Effector CD8-positive, alpha-beta T cell (primary cell): ENCODE measurements at places on chromosomes 13 and 19.
A peak's percentile ranks its signal among the peaks of the same experiment; 100 is the strongest.

DNA sequence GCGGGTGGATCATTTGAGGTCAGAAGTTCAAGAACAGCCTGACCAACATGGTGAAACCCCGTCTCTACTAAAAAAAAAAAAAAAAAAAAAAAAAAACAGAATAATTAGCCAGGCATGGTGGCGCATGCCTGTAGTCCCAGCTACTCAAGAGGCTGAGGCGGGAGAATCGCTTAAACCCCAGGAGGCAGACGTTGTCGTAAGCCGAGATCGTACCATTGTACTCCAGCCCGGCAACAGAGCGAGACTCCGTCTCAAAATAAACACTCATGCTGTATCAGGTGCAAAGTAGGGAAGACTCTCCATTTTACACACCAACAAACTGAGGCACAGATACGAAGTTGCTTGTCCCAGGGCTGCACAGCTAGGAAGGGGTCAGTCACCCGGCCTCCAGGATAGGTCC, 15.6 kb downstream of the TLE6 start:
- DNase-seq, result no peak

- DNase-seq, result no peak
Observed at GRCh38 chr13:37427843-37428494, 170.6 kb downstream of the POSTN start.

GRCh38 chr13:109787135-109787954, 962 bp upstream of the IRS2 start:
- no peak for DNase-seq

DNA sequence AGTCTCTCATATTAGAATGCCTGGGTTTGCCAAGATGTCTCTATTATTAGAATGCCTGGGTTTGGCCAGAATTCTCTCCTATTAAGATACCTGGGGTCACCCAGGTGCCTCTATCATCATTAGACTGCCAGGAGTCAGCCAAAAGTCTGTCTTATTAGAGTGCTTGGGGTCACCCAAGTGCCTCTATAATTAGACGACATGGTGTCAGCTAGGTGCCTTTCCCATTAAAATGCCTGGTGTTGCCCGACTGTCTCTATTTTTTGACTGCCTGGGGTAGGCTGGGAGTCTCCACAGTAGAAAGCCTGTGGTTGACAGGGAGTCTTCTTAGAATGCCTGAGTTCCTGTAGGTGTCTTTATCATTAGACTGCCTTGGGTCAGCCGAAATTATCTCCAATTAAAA, 1536.6 kb downstream of the UQCRFS1 start:
- DNase-seq, result no peak

GRCh38 chr19:41334793-41335192, 18.9 kb downstream of the TGFB1 start:
- DNase-seq, result no peak

- DNase-seq, result no peak
Observed at GRCh38 chr13:27001705-27002104, 169.9 kb downstream of the USP12 start.

DNA sequence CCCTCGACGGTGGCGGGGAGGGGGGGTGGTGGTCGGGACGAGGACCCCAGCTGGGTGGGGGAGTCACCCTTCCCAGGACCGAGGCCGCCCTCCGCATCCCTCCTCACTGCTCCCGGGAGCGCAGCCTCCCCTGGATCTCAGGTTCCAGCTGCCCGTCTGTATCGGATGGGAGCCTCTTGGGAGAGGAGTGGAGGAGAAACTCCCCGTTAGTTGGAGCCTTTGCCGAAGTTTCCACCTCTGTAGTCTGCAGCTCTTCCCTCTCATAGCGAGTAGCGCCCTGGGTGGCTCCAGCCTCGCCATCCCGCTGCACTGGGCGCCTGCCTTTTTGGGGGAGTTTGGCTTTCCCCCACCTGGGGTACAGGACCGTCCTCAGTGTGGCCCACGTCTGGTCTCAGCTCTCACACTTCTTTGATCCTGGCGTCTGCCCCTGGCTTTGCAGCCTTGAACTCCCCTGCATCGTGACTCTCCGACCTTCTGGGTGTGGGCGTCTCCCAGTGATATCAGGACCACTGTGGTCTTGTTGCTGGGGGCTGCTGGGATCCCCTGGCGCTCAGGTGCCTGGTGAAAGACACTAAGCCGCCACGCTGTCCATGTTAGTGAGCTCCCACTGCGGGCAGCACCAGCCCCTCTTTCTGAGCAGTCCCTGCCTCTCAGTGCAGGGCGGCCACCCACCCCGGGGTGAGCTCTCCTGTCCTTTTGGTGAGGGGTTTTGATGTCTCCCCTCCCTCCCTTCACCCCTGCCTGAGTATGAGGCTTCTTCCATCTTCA, 1.1 kb downstream of the CNOT3 start:
- DNase-seq, result peak; percentile 17

- DNase-seq, result no peak
Observed at GRCh38 chr19:10617409-10618121, 7.8 kb upstream of the SLC44A2 start.

GRCh38 chr19:34182125-34182524, 9.8 kb downstream of the LSM14A start:
- DNase-seq, result no peak

DNA sequence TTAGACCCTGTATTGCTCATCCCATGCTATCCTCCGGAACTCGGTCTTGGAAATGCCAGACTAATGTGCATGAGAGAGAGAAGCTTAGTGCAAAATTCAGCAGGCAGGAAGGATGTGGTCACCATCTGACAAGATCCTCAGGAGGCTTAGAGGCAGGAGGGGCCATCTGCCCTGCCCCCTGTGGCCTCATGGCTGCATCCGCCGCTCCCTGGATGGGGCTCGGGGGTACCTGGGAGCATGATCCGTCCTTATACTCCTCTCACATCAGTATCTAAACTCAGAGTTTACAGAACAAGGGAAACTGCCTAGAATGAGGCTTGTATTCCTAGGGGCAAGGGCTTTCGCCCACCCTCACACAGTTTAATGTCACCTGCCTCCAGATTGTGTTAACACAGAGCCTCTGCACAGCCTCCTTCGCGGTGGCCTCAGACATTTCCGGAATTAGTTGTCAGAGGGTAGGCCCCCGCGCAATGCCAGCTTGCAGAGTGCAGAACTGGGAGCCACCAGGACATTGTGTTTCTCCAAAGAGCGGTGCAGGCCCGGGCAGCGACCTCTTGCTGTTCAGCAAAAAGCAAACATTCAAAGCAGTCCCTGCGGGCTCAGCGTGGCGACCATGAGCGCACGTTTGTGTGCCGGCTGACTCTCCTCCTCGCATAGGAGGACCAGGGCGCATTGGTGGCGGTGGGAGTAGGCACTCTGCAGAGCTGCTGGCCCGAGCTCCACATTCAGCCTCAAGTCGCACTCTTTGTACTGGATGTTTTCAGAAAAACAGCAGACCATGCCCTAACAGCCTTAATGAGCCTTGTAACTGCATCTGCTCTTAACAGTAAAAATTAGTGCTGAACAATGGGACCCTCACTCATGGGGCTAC, 39.1 kb downstream of the GPR12 start:
- DNase-seq, result peak; percentile 5

- no peak for DNase-seq
Observed at GRCh38 chr19:53910170-53910518, 1.1 kb downstream of the CACNG7 start.

- DNase-seq, result no peak
Observed at GRCh38 chr13:112444416-112445399, 68.6 kb downstream of the SPACA7 start.

- no peak for DNase-seq
Observed at GRCh38 chr13:88937384-88937783, 1266.2 kb downstream of the SLITRK5 start.

DNA sequence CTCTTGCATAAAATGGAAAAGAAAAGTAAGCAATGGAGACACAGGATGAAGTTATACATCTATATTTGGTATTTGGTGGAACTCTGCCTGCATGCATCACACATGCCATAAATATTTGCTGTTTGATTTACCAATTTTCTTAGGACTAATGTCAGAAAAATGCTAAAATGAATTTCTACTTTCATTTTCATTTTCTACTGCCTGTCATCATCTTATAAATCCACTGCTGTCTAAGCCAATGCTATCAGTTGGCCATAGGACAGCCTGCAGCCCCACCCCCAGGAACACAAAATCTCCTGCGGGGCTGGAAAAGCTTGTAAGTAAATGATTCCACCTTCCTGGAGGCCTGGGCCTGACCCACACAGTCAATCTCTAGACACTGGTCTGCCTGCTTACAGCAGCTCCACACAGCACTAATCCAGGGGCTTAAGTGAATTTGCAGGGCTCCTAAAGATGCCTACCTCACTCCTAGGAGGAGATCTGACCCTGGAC, 122.0 kb downstream of the ENOX1 start:
- no peak for DNase-seq

GRCh38 chr13:26949701-26950502, 189.3 kb upstream of the GPR12 start:
- no peak for DNase-seq

DNA sequence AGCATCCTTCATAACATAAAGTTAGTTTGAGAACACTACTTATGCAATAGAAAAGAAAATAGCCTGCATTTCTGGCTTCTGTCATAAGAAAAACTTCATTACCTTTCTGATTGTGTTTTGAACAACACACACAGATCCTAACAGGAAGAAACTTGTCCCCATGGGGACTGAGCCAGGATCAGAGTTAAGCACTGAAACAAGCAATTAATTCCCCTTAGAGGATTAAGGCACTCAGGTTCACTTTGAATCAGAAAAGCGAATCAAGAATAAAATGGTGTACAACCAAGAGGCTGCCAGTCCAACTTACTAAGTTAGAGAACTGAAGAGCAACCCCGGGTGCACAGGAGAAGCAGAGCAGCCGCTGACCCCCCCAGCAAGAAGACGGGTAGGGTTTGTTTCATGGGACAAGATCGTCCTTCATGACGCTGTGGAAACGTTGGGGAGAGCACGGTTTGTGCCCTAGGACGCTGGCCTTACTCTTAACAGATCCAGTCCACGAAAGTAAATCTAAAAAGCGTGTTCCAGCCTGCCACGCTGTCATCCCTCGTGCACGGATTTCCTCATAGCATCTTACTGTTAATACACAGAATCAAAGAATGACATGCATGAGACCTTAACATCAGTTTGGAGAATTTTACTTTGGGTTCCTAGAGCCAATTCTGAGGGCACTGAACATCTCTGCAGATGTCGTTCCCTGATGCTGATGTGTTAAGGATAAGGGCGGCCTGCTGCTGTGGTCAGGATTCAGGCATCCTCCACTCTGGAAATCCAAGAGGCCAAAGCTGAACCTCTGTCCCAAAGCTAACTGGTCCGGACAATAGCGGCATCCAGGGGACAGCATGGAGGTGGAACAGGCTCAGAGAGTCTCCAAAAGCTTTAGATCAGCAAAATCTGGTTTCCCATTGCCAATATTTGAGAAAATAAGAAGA, 46.4 kb downstream of the GGACT start:
- no peak for DNase-seq

DNA sequence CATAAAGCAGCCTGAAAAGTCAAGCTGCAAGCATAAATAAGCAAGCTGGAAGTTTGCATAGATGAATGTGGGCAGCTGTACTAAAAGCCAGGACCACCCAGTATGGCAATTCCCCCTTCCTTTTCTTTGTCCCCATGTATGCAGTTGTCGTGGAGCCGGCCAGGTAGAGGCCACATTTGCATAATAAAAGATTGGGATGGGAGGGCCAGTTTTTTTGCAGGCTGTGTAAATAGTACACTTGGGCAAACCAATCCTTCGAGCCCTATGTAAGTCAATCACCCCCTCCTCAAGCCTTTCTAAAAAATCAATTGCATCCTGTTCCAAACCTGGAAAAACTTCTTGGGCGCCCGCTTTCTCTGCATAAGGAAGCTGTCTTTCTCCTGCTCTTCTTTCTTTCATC, 13.1 kb upstream of the ZNF99 start:
- DNase-seq, result no peak

- DNase-seq, result no peak
Observed at GRCh38 chr19:56978023-56978565, 137.6 kb upstream of the PEG3 start.

- DNase-seq, result no peak
Observed at GRCh38 chr13:112995395-112996191, 26.6 kb downstream of the MCF2L start.

- peak; percentile 4 for DNase-seq
Observed at GRCh38 chr19:50427997-50428425, 4.7 kb upstream of the MYBPC2 start.

GRCh38 chr19:38878575-38879399, 712 bp upstream of the RINL start:
- no peak for DNase-seq

DNA sequence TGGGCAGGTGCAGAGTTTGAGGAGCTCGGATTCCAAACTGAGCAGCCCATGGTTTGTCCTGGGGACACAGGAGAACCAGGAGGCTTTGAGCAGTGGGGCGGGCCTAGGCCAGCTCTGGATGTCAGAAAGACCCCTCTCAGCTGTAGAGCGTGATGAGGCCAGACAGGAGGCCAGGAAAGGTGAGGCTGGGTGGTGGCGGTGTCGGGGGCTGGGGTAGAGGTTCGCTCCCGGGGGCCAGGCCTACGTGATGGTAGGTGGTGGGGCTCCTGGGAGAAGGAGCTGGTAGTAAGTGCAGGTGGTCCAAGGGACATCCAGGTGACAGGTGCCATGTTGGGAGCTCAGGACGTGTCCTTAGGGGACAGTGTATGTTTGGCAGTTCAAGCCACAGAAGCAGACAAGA, 13.5 kb upstream of the PTOV1 start:
- DNase-seq, result no peak
